CD4-positive, alpha-beta T cell treated with Interleukin-12 subunit alpha and Interleukin-12 subunit beta, for 1 hour (primary cell): ENCODE measurements at places on chromosomes 4 and X.

DNA sequence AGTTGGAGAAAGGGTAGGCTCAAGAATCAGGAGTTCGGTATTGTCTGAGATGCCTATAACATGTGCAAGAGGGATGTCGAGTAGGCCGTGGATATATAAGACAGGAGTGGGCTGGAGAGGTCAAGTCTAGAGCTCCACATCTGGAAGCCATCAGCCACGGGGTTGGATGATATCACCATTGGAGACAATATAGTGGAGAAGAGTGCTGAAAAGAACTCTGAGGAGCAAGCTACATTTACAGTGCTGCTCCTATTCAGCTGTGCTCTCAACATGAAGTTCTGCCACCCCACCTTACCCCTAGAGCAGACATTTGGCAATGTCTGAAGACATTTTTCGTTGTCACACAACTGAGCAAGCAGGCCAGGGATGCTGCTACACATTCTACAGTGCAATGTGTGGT lies 20.9 kb upstream of the PLAC1 start:
- no peak for DNase-seq

DNA sequence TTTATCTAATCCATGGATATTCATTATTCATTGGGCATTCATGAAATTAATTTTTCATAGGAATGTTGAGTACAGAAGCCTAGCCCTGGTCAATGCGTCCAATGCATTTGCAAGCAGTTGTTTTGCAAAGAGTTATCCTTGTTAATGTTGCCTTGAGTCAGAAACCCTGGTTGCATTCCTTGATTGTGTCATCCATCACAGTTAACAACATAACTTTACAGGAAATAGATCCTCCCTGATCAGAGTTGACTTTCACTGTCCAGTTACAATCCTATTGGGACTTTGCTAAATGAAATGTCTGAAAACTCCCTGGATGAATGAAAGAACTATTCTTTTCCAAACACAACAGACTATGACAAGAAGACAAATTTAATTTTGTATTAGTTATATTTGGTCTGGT lies 924.3 kb upstream of the SLIT2 start:
- DNase-seq, result no peak

GRCh38 chr4:56148428-56148827 lies 199.7 kb downstream of the CEP135 start:
- DNase-seq, result no peak

- DNase-seq, result no peak
Observed at GRCh38 chrX:5390376-5390775, 838.3 kb downstream of the NLGN4X start.

- no peak for DNase-seq
Observed at GRCh38 chr4:106367072-106367471, 1.5 kb downstream of the GIMD1 start.

- no peak for DNase-seq
Observed at GRCh38 chr4:167955006-167955405, 137.3 kb upstream of the ANXA10 start.

DNA sequence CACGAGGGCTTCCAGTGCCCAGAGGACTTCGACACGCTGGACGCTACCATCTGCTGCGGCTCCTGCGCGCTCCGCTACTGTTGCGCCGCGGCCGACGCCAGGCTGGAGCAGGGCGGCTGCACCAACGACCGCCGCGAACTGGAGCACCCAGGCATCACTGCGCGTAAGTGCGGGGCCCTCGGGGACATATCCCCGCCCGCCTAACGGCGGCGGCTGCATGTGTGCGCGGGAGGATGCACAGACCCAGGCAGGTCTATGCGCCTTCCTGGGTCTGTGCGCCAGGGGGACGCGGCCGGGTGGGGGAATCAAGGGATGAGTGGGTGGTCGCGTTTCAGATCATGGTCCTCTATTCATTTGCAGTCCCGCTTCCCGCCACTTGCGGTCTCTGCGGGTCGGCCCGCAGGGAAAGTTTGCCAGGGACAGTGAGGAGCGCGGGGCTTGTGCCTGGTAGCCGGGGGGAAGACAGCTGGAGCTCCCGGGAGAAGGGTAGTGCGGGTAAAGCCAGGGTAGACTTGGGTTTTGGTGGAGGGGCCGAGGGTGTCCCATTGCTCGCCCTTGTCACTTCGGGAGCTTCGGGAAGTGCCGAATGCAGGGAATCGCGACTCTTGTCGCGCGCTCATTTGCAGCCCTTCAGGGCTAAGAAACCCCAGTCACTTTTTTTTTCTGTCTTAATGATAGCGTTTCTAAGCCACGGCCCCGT lies 1.0 kb downstream of the SHISA3 start:
- DNase-seq, result no peak

GRCh38 chr4:148376151-148376550 lies 66.1 kb downstream of the NR3C2 start:
- peak; percentile 65 for DNase-seq

GRCh38 chr4:156889616-156890594 lies 81.7 kb downstream of the PDGFC start:
- no peak for DNase-seq

DNA sequence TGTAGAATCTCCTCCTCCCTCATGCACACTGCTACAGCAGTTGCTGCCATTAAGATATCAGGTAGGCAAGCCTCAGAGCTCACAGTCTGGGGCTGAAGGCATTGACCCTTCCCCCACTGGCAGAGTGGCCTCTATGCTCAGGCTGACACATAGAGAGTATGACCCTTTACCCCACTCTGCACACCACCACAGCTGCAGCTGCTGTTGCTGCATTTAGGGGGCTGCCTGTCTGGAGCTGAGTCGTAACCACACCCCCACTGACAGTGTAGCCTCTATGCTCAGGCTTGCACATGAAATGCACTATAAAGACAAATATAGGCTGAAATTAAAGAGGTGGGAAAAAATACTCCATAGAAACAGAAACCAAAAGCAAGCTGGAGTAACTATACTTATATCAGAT lies 289.3 kb upstream of the PABPC4L start:
- no peak for DNase-seq

DNA sequence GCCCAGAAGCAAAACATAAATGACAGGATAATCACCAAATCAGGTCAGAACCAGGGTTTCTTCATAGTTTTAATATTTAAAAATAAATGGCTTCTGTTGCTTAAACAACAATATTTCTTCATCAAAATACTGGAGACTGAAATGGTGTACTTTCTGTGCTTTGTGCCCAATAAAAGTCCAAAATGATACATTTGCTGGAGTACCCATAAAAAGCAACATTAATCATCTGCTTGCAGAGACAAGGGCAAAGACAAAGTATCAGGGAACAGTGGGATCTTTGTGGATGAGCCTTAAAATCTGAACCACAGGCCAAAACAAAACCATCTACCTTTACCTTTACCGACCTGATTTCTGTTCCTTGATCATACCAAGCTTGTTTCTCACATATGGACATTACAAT lies 683.9 kb upstream of the ATOH1 start:
- DNase-seq, result no peak

DNA sequence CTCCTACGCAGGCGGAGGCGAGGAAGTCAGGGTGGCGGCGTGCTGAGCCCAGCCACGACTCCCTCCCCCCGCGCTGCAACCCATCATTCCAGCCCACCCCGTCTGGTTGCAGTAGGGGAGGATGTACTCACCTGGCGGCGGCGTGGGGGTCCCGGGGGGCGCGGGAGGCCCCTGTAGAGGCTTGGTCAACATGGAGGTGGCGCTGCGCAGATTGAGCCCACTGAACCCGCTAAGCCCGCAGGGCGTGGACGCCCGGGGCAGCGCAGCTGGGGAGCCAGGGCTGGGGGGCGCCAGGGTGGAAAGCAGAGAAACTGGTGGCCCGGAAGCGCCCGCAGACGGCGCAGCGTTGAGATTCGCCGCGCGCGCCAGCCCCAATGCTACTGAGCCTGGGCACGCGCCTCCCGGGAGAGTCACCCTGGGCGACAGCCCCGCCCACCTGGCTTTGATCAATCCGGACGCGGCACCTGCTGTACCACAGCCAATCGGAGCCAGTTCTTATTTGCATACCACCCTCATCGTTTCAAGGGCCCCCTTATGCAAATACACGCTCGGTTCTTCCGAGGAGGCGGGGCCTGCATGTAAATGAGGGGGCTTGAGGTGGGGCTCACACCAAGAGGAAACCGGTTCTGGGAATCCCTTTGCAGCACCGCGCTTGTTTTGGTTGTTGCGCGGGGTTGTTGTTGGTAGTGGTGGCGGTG lies at the start of gene PIM2:
PIM2 (minus strand) TSS at position 382 of the 698 bp plus-strand sequence; CDS start at position 192, 190 bp downstream.
- peak; percentile 95 for DNase-seq
